ENCODE measurements at places on chromosomes 12 and 14.

GRCh38 chr12:17079251-17079909 lies 473.4 kb upstream of the LMO3 start:
- no peak for DNase-seq

DNA sequence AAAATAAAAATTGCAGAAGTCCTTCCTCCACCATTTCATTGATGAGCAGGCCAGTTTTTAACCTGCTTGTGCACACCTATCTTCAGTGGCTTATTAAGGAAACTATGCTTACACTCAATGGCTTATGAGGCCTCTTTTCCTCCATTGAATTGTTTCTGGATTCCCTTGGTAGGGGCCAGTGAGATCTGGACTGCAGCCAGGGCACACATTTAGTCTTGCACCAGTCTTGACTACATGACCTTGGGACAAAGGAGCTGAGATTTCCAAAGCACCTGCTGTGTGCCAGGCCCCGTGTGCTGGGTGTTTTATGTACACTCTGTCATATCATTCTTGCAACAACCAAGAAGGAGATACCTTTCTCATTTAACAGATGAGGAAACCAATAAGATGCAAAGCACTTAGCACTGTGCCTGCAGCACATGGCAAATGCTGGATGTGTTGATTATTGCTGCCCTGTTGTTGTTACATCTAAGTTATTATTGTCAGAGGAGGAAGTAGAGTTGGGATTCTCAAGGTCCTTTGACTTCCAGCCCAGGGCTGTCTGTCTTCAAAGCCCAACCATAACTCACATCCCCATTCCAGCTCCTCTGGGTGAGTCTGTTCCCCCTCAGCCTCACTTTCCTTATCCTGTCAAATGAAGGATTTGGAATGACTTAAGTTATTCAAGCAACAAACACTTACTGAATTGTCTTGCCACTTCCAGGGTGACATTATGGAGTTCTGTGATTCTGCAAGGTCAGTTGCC lies 31.6 kb upstream of the RIN3 start:
- no peak for DNase-seq

- DNase-seq: no peak
These were observed 189.4 kb upstream of the FOXG1 start for GRCh38 chr14:28577187-28577586.

- no peak for DNase-seq
These were observed 126.0 kb upstream of the HIF1A start for GRCh38 chr14:61569308-61569707.

- no peak for DNase-seq
These were observed 1.8 kb downstream of the GALNT6 start for GRCh38 chr12:51389302-51389999.

GRCh38 chr14:100033347-100034075 lies 31.7 kb upstream of the EVL start:
- DNase-seq: no peak

GRCh38 chr14:99753225-99754140 lies 39.7 kb upstream of the EML1 start:
- no peak for DNase-seq

DNA sequence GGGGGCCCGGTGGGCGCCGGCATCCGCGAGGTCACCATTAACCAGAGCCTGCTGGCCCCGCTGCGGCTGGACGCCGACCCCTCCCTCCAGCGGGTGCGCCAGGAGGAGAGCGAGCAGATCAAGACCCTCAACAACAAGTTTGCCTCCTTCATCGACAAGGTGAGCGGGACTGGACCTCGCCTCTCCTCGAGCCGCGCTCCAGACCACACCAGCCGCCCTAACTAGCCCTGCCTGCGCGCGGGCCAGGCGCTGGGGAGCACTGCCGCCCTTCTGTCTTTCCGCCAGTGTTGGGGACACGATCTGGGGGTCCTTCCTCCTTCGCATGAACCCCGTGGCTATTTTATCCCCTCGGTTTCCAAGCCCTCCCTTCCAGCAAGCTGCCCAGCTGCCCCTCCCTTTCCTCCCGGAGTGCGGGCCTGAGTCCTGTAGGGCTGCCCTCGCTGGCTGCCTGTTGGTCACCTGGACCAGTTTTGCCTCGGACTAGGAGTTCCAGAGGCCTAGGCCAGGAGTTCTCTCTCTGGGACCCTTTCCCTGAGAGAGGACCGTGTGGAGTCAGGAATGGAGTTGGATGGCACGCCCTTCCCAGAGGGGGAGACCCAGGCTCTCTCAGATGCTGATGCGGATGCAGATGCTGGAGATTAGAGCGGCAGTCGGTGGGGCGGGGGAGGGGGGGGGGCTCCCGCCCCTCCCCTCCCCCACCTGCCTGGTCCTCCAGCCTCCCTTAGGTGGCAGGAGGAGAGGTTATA lies 592 bp downstream of the KRT7 start:
- DNase-seq: no peak

- no peak for DNase-seq
These were observed 4.2 kb downstream of the TBK1 start for GRCh38 chr12:64456119-64456518.

- no peak for DNase-seq
These were observed 34.7 kb upstream of the YY1 start for GRCh38 chr14:100203962-100204834.

GRCh38 chr12:40435251-40435650 lies 210.5 kb downstream of the LRRK2 start:
- no peak for DNase-seq

DNA sequence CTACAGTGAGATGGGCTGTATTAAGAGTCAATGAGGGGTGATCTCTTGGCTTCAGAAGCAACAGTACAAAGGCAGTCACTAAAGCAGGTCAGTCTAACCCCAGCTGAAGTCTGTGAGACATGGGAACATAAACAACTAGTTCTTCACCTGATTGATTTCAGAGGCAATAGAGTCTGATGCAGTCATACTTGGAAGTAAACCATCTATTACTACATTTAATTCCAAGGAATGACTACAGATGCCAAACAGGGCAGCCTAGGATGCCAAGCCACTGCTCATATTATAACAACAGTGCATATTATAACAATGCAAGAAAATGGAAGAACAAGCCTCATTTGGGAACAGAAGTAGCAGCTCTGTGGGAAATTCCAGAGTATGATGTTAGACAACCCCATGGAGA lies 35.8 kb downstream of the GRIN2B start:
- no peak for DNase-seq

DNA sequence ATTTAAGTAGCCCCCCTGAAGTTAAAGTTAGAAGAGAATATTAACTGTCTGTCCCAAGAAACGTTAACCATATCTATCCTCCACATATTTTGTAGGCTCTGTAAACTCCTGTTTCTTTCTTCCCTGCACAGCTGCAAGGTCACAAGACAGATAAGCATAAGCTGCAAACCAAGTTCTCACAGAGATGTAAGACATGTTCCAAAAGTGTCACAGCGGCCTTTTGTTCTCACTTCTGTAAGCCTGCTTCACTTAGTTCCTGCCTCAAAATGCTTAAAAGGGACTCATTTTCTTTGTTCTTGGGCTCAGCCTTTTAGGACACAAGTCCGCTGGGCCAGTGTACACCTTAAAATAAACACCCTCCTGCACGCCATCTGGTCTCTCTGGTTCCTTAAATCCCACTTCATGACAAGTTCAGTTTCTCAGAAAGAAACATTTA lies 3.2 kb downstream of the RNASE1 start:
- no peak for DNase-seq

DNA sequence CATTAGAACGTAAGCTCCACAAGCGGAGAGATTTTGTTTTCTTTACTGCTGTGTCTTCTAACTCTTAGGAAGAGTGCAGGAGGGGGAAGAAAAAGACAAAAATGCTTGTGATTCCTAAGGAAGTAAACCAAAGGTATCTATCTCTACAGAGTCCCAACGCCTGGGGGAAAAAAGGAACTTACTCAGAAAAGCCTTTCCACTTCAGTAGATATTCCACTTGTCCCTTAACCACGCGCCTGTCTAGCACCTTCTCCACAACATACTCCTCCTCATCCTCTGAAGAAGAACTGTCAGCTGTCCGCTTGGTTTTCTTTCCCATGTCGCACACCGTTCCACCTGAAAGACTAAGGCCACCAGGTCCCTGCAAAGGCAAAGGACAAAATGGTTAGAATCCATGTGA lies 22.6 kb downstream of the CBX5 start:
- no peak for DNase-seq

DNA sequence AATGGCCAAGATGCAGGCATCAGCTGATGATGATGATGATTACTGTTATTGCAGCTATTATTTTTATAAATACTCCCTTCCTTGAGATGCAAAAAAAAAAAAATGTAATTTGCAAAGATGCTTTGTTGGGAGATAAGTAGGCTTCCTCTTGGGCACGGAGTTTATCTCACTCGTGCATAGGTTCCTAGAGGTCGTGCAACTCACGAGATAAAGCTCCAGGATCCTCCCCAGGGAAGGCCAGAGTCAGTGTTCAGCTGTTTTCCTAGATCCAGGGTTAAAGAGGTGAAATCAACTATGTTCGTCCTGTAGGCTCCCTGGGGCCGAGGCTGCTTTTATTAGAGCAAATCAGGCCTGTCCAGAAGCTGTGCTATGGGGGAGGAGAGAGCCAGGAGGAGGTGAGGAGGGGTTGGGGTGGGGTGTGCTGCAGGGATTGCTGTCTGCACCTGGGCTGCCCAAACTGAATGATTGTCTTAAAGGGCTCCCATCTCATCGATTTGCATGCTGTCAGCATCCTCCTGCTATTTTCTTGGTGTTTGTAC lies 270.3 kb downstream of the NRXN3 start:
- no peak for DNase-seq

DNA sequence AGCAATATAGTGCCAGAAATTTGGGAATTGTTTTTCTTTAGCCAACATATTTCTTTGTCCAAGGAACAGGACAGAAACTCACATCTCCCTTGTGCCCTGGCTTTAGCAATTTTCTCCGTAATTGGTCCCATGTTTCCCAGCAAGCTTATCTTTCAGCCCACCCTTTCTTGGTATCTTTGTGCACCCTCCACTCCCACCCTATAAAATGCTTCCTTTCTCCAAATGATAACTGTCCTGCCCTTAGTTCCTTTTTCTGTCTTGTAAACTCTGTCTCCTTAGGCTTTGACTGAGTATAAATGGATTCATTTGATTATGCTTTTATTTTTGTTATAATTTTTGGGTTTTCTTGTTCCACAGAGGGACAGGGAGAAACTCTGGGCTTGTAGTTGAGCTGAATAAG lies 442.8 kb downstream of the ATP23 start:
- no peak for DNase-seq

GRCh38 chr12:31004666-31005065 lies 69.0 kb upstream of the DDX11 start:
- DNase-seq: no peak

DNA sequence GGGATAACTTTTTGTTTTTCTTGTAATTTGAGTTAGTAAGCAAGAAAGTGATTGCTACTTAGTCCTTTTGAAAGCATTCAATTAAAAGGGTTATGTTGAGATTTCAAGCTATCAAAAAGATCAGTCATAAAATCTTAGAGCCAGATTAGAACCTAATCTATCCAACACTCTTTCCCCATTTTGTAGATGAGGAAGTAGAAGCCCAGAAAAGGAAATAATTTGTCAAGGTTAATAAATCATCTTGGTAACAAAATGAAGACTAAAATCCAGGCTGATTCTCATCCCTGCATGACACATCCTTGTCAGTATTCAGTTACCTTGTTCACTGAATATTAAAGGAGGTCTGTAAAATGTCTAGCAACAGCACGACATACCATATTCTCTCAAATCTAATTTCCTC lies 26.5 kb downstream of the PPP1R13B start:
- no peak for DNase-seq

- no peak for DNase-seq
These were observed 28.5 kb downstream of the CFL2 start for GRCh38 chr14:34685819-34686428.

- DNase-seq: peak; percentile 73
These were observed 11.3 kb downstream of the RARG start for GRCh38 chr12:53220694-53221202.

GRCh38 chr14:96275177-96276112 lies 19.4 kb downstream of the BDKRB1 start:
- peak; percentile 51 for DNase-seq

DNA sequence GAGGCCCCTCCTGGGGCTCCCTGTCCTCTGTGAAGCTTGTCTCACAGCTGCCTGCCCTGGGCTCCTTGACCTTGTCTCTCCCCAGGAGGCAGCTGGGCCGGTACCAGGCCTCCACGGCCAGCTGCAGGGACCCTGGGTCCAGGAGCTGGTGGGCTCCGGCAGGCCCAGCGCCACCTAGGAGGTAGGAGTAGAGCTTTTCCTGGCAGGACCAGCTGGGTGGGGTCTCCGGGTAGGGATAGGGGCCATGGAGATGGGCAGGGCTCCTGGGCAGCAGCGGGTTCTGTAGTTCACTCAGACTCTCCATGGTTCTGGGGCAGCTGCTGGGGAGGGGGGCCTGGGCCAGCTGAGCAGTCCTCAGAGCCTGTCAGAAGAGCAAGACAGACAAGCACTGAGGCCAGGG lies 16.6 kb downstream of the SYNDIG1L start:
- DNase-seq: no peak

DNA sequence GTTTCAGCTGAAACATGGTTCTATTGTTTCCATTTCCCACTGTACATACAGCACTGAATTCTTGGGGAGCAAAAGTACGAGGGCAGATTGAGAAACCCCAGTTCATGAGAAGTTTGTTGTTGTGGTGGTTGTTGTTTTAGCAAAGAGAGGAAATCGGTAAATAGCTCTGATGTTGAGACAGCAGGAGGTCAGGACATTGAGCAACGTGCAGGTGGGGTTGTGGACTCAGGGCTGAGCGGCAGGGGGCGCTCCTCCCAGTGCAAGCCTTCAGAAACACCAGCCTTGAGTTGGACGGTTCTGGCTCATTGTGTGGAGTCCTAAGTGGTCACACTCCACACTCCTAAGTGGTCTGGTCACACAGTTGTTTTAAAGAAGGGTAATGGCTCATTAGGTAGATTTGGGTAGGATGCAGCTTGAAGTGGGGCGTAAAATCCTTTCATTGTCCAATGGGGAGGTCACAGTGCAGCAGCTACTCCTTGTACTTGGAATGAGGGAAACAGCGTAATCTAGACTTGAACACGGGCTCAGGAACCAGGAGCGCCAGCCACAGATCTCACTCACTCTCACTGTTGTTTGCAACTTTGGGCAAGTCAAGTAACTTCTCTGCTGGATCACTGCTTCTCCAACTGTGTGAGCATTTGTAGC lies 14.5 kb upstream of the PWP1 start:
- DNase-seq: no peak

- DNase-seq: no peak
These were observed 59.6 kb upstream of the KCNC2 start for GRCh38 chr12:75269209-75269608.

DNA sequence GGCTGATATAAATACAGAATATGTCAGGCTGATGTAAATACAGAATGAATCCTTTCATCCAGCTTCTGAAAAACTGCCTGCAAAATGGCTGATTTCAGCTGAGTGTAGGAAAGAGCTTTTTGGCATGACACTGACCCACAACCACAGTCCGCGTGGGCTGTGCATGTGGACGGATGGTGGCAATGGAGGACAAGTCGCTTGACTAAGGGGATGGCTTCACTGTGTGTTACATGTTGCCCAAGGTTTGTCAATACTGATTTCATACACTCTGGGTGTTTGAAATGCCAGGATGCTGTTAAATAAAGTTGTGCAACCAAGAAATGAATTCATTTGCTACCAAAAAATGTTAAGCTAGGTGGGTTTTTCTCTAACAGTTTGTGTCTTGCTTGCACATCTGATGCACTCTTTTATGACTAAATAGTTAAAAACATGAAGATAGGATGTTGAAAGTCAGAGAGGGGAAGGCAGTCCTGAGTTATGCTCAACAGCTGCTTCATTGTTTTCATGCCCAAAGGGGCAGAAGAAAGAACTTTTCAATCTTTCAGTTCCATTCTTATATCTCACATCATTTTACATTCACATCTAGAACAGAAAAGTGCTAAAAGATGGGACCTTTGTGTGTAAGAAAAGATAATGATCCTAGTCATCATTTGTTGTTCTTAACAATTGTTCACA lies 36.5 kb upstream of the OVCH1 start:
- no peak for DNase-seq

- DNase-seq: no peak
These were observed 28.8 kb upstream of the RPLP0 start for GRCh38 chr12:120229487-120230325.

Data from stimulated activated CD4-positive, alpha-beta T cell treated with anti-CD3 and anti-CD28 coated beads, TNF-alpha, amount 100 ng/mL, for 4 hours (primary cell).